Amygdala (tissue), 56 donors: ENCODE measurements at places on chromosomes 11 and 22.

GRCh38 chr11:8813658-8814057 is 97.3 kb upstream of the AKIP1 start:
- peak; percentile 63 for DNase-seq

GRCh38 chr22:48872271-48873190 is 955.1 kb downstream of the BRD1 start:
- no peak for DNase-seq

GRCh38 chr22:49364398-49364797 is 463.3 kb downstream of the BRD1 start:
- no peak for DNase-seq

DNA sequence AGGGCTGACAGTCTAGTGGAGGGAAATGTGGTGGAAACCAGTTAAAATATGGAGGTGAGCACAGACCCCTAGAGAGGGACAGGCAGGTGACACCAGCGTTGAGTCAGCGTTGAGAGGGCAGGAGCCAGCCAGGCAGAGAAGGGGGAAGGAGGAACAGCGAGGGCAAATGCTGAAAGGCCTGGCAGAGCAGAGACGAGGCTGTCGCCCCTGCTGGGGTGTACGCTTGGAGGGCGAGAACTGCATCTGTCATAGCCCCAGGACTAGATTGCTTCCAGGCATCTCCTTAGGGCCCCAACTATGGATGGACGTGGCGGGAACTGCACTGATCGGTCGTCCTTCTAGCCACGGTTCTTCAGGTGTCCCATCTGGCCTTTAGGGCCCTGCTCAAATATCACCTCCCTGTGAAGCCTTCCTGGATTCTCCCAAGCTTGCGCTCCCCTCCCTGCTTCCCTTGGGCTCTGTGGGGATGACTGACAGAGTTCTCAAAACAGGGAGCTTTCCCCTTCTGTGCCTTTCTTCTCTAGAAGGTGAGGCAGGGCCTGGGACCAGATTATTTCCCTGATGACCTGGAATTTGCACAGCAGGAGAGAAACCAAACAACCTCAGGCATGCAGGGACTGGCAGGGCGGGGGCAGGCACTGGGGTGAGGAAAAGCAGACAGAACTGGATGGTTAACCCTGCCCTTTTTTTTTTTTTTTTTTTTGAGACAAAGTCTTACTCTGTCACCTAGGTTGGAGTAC is 11.1 kb downstream of the SYNGR1 start:
- no peak for DNase-seq

DNA sequence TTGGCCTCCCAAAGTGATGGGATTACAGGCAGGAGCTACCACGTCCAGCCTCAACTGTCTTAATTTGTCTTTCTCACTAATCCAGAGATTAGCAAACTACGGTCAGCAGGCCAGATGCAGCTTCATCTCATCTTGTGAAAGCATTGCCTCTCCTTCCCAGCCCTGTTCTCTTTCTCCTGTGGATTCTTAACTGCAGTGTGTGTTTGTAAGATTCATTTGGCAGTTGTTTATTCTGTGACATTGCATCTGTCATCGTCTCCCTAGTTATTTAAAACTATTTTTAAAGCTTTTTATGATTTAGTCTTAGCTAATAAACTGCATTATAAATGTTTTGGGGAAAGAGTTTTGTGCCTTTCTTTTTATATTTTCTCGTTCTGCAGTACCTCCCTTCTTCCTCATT is 29.2 kb downstream of the RNF169 start:
- no peak for DNase-seq

DNA sequence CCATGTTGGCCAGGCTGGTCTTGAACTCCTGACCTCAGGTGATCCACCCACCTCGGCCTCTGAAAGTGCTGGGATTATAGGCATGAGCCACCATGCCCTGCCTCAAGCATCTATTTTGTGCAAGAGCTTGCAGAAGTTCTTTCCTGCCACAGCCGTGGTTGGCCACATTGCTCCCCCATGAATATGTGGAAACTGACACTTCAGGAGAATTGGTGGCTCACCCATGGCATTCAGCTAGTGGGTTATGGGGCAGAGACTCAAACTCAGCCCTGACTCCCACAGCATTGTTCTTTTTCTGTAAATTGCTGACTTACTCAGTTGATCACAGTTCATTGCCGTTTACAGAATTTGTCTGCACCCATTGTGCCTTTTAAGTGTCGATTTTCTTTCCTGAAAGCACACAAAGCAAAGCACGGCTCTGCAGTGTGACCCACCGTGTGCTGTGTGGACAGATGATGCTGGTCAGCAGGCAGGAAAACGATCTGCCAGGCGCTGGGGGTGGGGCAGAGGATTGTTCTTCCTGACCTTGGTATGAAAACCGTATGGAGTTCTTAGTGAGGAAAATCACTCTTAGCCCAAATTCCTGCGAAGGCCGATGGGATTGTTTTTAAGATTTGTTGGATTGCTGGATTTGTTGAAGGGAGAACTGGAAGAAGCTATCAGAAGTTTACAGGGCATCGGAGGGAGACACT is 115.6 kb downstream of the PTPRJ start:
- peak; percentile 28 for DNase-seq

DNA sequence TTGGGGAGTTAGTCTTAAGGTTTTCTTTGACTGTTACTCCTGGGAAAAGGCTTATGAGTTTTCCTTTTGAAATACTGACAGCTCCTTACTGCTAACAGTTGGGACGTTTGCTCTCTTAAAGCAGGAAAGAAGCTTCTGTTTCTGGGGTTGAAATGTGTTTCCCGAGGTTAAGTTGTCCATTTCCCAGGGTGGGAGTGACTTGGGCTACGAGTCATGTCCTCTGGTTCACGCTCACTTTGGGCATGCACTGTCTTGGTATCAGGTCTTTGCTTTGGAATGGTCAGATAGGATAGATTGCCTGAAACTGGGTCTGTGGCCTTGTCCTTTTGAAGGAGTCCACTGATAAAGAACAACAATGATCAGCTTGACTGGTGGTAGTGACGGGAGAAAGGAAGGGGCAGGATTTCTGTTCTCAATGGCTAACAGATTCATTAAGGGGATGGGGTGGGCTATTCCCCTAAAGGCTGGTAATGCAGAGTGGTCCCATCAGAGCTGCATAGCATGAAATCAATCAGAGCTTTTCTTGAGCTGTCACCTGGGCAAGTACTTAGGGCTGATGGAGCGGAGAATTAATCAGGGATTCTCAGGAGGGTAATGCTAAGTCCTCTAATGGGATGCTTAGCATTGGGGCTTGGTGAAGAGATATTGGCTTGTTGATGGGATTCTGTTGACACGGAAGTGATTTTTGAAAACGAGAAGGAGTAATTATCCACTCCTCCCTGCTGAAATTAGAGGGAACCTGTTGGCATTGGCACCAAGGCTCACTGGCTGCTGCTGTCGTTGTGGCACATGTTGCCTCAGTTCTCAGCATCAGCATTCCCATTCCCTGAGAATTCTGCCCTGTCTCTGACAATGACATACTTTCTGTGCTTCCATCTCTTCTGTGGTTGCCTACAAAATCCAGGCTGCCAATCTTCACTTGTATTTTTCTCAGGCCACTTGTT is 81.6 kb downstream of the TEAD1 start:
- DNase-seq: no peak

- no peak for DNase-seq
These were observed 3.4 kb downstream of the TENM4 start for GRCh38 chr11:79437278-79437980.

GRCh38 chr11:24297461-24297860 is 199.4 kb upstream of the LUZP2 start:
- no peak for DNase-seq

GRCh38 chr11:32100495-32100894 is 9.6 kb downstream of the RCN1 start:
- no peak for DNase-seq

DNA sequence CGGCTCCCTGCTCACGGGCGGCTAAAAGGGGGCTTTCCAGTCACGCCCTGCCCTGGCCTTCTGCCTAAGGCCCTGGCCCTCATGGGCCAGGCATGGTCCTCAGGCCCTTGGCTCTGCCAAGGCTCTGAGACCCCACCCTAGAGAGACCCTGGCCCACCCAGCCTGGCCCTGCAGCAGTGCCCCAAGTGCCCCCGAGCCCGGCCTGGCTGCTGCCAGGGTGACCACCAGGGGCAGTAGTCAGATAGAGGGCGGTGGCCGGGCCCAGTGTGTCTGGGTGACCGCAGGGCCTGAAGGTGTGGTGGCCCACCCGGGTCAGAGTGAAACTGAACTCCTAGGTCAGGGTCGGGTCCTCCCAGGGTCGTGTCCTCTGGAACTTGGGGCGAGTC is 29.4 kb upstream of the CCDC188 start:
- no peak for DNase-seq

GRCh38 chr11:131514062-131514461 is 143.6 kb downstream of the NTM start:
- DNase-seq: no peak

DNA sequence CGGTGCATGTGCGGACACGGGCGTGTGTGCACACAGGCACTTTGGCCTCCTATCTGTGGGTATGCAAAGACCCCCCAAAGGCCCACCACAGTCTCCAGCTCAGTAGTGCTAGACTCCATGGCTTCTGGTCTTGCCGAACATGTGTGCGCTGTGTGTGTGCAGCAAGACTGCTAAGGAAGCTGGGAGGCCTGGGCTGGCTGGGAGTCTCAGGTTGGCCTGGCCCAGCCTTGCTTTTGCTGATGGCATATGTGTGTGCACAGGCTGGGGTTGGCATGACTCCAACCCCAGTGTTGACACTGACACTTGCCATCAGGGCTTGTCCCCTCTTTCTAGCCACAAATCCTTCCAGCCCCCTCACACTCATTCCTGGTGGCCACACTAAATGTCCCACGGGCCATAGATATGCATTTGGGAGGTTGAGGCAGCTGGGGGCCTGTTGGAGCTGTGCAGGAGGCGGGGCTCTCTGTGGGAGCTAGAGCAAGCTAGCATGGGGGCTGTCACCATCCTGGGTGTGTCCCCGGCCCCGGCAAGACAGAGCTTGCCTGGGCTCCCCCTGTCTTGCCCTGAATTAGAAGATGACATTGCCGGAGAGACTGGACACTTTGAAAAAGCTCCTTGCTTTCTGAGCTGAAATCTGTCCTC is 60.9 kb upstream of the NECTIN1 start:
- DNase-seq: no peak

GRCh38 chr22:42585096-42585495 is 29.6 kb downstream of the POLDIP3 start:
- DNase-seq: no peak

DNA sequence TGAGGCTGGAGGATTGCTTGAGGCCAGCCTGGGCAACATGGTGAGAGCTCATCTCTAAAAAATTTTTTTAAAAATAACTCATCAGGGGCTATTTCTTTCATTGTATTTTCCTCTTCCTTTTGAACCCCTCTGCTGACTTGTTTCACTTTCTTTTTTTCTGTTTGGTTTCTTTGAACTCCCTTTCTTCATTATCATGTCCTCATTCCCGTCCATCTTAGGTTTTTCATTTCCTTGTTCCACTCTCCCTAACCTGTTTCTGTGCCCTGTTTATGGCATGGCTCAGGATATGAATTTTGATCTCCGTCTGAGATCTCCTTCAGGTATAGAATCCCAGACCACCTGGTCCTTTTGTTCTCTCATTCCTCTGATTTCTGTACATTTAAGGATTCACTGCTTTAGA is 12.5 kb downstream of the MARK2 start:
- DNase-seq: no peak

DNA sequence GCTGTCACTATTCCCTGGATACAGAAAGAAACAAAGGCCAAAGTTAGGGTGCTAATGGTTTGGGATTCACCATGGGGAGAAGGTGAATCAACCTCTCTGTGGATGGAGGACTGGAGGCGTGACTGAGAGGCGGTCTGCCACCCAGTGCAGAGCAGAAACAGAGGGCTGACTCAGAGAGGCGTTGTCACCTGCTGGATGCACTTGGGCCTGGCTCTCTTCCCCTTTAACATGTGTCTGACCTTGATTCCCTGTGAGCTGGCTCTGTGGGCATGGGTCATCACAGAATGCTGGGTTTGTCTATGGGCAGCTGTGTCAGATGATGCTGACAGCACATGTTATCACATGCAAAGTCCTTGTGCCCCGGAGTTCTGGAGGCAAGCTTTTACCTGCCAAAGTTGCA is 75.9 kb downstream of the LDLRAD3 start:
- DNase-seq: no peak
